ENCODE measurements at places on chromosomes 1 and 21.

DNA sequence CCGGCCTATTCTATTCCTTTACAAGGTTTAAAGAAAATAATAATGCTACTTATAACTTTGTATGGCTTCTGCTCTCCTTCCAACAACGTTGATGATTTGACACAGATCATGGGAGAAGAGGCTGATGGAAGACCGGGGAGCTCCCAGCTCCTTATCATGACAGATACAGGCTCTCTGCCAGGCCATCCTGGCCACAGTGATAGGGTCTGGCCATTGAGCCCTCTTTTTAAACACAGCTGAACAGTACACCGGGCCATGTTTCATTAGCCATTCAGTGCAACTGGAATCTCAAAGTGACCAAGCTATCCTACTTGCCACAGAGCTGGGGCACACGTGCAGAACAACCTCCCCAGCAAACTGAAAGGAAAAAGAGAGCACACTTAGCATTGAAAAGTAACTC is 34.9 kb downstream of the DNAJC11 start:
- DNase-seq = no peak

- no peak for DNase-seq
Measured at GRCh38 chr1:7408771-7409150, 362.3 kb upstream of the VAMP3 start.

DNA sequence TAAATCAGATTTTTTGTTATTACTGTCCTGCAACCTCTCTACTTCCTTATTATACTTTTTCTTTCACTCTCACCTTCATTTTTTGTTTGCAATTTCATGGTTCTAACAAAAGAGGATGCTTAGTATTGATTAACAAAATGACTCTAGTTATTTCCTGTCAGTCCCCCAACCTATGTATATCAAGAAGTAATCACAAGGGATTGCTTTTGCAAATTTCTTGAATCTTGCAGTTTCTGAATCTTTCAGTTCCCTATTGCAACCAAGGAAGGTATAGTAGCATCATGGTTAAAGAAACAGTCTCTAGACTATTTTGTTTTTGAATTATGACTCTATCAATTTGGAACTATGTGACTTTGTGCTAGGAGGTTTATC is 446.9 kb downstream of the NEGR1 start:
- no peak for DNase-seq

DNA sequence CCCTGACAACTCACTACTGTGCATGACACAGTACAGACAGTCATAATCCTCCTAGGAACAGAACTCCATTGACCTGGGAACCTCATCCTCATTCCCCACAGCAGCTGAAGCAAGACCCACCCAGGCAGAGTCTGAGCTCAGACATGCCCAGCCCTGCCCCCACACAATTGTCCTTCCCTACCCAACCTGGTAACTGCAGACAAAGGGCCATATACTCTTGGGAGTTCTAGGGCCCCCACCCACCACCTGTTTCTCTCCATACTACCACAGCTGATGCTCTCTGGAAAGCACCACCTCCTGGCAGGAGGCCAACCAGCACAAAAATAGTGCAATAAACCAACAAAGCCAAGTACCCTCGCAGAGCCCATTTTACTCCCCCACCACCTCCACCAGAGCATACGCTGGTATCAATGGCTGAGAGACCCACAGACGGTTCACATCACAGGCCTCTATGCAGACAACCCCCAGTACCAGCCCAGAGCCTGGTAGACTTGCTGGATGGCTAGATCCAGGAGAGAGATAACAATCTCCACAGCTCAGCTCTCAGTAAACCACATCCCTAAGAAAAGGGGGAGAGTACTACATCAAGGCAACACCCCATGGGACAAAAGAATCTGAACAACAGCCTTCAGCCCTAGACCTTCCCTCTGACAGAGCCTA is 159.7 kb upstream of the CXADR start:
- no peak for DNase-seq

- no peak for DNase-seq
Measured at GRCh38 chr1:155285063-155285462, 7.8 kb downstream of the HCN3 start.

GRCh38 chr1:193588311-193589082 is 402.1 kb upstream of the B3GALT2 start:
- no peak for DNase-seq

DNA sequence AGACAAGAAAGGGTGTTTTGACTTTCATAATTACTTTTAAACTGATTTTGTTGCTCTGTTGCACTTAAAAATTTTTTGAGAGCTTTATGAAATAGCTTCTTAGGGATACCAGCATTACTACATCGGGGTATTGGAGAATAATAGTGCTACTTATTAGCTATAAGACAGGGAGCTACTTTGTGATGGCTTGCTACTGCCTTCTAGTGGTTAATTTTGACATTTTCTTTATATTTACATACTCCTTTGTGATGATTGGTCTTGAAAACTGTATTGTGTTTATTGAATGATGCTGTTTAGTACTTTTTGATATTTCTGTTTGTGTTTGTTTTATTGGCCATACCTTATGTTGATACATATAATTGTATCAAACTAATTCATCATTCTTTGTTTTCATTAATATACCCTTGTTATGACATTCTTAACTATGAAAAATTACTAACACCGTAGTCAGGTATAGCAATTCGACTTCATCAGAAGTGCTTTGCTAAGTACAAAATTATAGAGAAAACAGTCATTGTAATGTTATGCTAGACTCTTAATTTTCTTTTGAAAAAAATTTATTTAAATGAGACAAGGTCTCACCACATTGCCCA is 85.5 kb downstream of the CLIC4 start:
- no peak for DNase-seq

- DNase-seq = no peak
Measured at GRCh38 chr21:15000081-15000480, 64.7 kb downstream of the NRIP1 start.

DNA sequence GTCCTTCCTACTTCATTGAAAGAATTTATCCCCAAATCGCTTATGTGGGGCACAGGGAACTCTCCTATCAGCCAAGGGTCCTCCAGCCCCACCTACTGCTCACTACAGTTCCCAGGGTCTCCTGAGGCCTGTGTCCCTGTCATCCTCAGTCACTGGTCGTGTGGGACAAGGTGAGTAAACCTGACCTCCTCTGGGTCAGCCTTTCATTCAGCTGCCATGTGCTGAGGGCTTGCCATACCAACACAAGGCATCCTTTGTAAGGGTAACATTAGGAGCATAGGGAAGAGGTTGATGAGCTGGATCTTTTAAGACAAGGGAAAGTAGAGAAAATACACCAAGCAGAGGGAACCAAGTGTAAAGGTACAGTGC is 11.2 kb upstream of the SNAPIN start:
- no peak for DNase-seq

- no peak for DNase-seq
Measured at GRCh38 chr1:36861375-36861774, 172.9 kb downstream of the GRIK3 start.

- no peak for DNase-seq
Measured at GRCh38 chr1:153478047-153478691, 17.7 kb upstream of the S100A7 start.

DNA sequence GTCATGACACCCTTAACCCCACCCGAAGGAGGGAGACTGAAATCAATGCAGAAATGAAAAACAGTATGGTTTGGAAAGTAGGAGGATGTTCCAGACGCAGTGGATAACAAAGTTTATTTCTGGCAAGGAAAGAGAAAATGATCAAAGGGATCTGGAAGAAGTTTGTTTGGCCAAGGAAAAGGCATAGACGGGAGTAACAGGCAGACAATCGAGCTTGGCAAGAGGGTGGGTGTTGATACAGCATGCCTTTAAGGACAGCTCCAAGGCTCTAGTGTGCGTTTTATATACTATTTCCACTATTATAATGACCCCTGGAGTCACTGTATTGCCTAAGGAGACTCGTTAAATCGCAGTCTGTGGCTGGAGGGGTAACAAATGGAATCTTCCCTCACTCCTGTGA is 303.7 kb upstream of the RUNX1 start:
- DNase-seq = no peak

DNA sequence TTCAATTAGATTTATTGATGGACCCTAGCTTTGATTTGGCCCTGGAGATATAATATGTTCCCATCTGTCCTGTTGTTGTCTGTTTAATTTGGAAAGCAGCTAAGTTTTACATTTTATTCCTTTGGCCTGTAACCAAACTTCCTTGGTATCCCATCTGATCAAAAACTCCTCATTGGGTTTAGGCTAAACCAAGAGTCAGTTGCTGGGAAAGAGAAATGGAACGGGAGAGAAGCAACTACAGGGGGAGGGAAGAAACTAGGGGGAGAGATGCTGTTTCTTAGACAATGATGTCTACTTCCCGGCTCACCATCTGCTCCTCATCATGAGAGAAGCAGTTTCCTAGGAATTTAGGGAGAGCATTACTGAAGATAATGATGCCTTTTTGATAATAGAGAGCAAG is 141.8 kb downstream of the SYT2 start:
- no peak for DNase-seq

DNA sequence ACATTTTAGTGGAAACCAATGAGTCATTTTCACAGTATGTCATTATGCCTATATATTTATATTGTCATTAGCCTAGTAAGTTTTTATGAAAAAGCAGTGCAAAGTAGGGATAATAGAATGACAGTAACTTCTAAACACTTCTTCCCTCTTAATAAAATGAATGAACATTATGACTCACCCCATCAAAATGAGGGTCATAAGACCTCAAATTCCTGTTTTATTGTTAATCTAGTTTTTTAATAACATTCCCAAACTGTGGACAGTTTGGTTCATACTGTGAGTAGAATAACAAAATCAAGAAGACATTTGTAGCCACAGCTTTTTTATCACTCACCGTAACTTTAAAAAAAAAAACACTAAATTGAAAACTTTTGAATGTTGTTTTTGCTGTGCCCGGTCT is 160.5 kb downstream of the LRRC40 start:
- no peak for DNase-seq

- DNase-seq = no peak
Measured at GRCh38 chr1:226892524-226892875, 22.1 kb downstream of the PSEN2 start.

- no peak for DNase-seq
Measured at GRCh38 chr1:40256401-40257084, 1.5 kb upstream of the ZMPSTE24 start.

DNA sequence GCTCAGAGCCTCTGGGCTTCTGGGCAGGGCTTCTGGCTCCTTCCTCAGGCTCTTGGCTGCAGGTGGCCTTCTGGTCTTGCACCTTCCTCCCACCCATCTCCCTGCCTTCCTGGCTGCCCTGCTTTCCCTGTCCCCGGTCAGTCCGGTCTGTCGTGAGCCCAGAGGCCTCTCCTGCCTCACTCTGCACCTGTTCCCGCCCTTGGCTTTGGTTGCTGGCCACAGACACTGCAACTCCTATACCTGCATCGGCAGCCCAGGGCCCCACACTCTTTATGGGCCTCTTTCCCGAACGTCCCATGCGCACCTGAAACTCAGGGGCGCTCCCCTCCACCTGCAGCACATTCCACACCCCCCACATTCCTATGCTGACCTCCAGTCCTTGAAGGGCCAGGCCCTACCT is 7.9 kb downstream of the FBXO2 start:
- DNase-seq = no peak

DNA sequence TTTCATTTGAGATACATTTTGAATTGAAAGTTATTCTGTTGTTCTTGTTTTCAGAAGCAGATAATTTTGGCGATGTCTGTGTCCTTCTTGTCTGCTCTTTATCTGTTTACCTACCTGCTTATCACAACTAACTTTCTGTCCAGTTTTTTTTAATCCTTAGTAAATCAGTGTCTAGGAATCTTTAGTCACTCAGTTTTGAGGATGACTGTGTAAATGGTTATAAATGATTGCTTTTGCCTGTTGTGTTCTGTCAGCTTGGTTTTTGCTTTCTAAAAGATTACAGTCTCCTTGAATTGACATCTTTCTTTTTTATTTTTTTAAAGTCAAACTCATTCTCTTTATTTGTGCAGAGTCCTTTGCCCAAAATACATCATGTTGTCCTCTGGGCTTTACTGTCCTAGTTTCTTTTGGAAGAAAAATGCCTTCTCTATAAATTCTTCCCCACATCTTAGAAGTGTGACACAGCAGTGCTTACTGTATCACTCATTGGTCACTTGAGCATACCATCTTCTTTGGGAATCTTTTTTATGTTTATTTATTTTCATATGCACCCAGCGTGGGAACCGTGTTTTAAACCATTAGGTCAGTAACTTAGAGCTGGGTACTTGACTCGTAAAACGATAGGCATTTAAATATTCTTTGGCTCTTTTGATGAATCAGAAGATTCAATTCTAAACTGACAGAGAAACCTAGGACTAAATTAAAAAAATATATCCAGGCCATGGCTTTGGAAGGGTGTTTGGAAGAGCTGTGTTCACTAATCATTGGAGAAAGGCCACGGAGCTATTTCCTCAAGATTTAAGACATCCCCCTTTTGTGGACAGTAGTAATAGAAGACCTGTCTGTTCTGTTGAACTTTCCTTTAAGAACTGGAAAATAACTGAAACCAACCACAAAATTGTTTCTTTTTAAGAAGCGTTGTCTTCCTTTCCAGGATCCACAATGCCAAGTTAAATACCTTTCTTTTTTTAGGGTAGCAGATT is 20.9 kb downstream of the LAMC1 start:
- DNase-seq = no peak

DNA sequence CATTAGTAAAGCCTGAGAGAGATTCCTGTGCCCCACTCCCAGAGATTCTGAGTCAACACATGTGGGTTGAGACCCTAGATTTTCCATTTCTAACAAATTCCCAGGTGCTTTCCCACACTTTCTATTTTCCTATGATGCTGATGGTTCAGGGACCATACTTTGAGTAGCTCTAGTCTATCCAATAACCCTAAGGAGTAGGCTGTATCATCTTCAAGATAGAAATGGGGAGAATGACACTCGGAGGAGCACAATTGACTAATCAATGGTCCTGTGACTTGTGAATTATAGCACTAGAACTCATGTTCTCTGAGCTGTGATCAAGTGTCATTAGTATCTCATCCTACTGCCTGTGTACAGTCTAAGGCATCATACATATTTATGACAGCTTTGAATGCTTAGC is 232.9 kb upstream of the B3GALT2 start:
- DNase-seq = no peak

- DNase-seq = no peak
Measured at GRCh38 chr1:2856676-2857375, 55.3 kb upstream of the TTC34 start.

DNA sequence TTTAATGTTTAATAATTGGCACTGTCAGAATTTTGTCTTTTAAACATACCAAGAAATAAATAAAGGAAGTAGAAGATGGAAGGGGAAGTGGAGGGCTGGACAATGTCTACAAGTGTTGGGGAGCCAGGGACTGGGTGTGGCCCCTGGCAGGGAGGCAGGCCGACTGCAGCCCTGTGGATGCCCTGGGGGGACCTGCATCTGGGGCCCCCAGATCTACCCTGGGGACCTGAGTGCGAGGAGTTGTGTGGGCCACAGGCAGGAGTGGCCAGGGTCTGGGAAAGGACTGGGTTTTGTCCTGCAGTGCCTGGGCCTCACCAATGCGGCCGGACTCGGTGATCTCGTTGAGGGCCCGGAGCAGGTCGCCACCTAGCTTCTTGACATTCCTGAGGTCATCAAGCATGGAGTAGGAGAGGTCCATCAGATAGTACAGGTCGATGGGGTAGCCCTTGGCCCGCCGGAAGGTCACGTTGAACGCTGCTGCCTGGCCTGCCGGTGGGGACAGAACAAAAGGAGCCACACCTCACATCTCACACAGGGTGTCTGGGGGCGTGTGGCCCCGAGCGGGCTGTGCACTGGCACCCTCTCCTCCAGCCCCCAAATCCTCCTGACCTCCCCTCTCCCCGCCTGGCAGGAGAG is 17.5 kb downstream of the ITGB2 start:
- no peak for DNase-seq

GRCh38 chr1:88612292-88612691 is 71.8 kb upstream of the PKN2 start:
- DNase-seq = no peak
